T-helper 17 cell (primary cell): ENCODE measurements at places on chromosomes 7 and 10.
A peak's percentile ranks its signal among the peaks of the same experiment; 100 is the strongest.

- H3K4me1 ChIP-seq, result no peaks in the 10 kb centered on the region
- no peak overlapping the region for H3K4me3 ChIP-seq
- H3K27me3 ChIP-seq, result peaks cover 6% of the 10 kb centered on the region
- no peak overlapping the region for H3K27ac ChIP-seq
These were observed 10.6 kb upstream of the CPVL start for GRCh38 chr7:29156907-29157452.

- H3K4me3 ChIP-seq, result no peak overlapping the region
- DNase-seq, result no peak
- peaks cover 2% of the 10 kb centered on the region for H3K36me3 ChIP-seq
- peaks cover 20% of the 10 kb centered on the region for H3K27me3 ChIP-seq
These were observed 50.0 kb downstream of the JAKMIP3 start for GRCh38 chr10:132115732-132116131.

DNA sequence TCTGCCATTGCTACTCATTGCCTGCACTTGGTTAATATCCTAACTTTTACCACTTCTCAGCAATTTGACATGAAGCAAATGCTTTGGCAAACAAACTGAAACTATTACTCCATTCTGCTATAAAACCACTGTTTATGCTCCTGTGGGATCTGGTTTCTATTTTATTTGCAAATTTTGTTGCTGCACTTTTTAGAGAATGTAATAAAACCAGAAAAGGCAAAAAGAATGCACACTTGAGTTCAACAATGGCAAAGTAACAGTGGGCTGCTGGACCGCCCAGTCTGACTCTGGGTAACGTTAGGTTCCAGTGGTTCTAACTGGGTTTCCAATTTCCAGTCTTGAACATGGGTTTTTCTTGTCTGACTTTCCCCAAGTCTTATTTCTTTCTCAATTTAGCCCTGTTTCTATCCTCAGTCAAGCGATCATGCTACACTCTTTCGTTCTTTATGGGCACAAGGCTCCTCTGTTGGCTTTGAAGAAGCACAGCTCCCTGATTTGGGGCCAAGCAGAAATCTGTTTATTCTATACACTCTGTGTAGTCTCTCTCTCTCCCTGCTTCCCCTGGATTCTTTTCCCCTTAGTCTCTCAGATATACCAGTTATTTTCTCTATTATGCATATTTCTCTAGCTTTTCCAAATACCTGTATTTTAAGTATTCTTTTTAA is 129.2 kb upstream of the FAM3C start:
- H3K4me3 ChIP-seq, result no peak overlapping the region
- H3K36me3 ChIP-seq, result no peaks in the 10 kb centered on the region
- H3K27me3 ChIP-seq, result peaks cover 18% of the 10 kb centered on the region

DNA sequence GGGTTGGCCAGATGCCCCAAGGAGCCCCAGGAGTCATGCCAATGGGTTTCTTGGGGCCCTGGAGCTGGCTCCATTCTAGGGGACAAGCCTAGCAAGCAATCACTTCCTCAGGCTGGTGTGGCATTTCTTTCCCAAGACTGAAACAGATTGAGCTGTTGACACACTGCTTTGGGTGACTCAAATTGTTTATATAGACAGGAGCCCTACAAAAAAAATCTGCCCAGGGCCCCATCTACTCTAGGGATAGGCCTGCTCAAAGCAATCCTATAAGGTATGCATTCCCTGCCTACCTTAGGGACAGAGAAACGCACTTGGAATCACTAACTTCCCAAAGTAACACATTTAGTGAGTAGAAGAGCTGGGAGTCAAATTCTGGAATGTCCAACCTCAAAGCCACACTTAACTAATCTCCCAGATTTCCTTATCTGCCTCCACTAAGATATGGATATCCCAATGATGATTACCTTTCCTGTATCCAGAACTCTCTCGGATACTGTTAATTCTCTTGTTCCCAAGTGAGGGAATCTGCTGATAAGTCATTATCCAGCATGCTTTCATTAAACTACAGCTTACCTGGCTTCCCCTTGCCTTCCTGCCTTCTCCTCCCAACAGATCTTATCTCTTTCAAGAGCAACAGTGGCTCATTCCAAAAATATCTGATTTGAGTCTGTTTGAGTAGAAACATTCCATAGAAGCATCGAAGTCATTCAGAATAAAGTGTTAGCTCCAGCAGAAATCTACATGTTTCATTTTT is 3.1 kb downstream of the ABLIM1 start:
- no peaks in the 10 kb centered on the region for H3K36me3 ChIP-seq
- H3K4me1 ChIP-seq, result peaks cover 10% of the 10 kb centered on the region
- DNase-seq, result no peak

DNA sequence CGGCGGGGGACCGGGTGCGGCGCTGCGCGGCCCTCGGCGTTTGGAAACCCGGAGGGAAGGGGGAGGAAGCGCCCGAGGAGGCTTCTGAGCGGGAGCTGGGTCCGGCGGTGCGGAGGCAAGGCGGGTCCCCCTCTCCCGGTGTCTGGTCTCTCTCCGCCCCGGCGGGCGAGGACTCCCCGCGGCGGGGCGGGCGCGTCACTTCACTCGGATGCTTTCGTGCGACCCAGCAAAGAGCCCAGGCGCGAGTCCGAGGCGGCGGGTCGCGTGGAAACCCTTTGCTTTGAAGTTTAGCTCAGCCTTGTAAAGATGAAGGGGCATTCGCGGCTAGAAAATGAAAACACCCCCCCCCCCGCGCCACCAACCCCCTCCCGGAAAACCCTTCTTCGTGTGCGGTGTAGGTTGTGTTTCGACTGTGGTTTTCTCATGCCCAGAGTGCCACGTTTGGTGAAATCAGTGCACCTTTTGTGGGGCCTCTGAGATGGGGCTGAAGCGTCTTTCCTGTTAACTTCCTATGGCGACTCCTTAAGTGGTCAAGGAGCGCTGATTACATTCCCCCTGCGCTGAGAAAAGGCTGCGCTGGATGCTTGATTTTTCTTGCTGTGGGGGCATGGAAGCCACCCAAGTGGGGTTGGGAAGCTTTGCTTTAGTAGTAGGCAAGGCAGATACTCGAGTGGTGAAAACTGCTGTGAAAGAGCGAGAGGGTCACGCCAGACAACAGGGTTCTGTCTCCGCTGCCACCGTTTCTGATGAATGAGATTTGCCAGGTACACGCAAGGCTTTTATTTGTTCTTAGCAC is 876 bp downstream of the GNAI1 start:
- peaks cover 34% of the 10 kb centered on the region for H3K27me3 ChIP-seq
- no peak for DNase-seq
- H3K4me3 ChIP-seq, result no peak overlapping the region

DNA sequence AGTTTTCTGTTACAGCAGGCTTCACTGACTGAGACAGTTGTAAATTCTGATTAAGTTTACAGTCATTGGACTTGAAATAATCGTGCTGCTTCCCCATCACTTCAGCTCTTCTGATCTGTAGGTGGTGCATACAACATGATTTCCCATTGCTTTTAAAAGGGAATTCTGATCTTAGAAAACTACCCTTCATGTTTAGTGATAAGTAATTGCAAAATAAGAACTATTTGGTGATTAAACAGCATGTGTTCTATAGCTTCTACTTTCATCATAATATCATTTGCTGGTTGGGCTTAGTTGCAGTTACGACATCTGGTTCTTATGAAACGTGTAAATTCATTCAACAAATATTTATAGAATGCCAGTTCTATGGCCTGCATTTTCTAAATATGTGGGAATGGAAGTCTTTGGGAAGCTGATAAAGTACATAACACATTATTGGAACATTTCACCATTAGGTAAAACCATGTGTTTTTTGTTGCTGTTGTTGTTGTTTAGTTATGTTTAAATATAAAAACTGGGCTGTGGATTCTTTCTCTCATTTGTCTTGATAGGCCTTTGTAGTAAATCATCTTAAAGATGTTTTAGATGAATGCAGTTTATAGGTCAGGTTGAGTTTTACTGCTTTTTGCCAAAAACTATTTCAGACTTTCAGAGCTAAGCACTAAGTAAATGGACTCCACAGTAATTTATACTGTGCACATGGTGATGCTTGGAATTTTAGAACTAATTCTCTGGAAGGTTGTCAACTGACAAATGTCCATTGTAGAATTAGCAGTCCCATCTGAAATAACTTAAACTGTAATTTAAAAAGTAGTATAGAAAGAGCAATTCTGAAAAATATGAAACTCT is 13.1 kb downstream of the GNAI1 start:
- DNase-seq, result no peak
- no peaks in the 10 kb centered on the region for H3K27me3 ChIP-seq
- H3K36me3 ChIP-seq, result no peaks in the 10 kb centered on the region
- H3K4me1 ChIP-seq, result no peaks in the 10 kb centered on the region
- H3K27ac ChIP-seq, result no peak overlapping the region

DNA sequence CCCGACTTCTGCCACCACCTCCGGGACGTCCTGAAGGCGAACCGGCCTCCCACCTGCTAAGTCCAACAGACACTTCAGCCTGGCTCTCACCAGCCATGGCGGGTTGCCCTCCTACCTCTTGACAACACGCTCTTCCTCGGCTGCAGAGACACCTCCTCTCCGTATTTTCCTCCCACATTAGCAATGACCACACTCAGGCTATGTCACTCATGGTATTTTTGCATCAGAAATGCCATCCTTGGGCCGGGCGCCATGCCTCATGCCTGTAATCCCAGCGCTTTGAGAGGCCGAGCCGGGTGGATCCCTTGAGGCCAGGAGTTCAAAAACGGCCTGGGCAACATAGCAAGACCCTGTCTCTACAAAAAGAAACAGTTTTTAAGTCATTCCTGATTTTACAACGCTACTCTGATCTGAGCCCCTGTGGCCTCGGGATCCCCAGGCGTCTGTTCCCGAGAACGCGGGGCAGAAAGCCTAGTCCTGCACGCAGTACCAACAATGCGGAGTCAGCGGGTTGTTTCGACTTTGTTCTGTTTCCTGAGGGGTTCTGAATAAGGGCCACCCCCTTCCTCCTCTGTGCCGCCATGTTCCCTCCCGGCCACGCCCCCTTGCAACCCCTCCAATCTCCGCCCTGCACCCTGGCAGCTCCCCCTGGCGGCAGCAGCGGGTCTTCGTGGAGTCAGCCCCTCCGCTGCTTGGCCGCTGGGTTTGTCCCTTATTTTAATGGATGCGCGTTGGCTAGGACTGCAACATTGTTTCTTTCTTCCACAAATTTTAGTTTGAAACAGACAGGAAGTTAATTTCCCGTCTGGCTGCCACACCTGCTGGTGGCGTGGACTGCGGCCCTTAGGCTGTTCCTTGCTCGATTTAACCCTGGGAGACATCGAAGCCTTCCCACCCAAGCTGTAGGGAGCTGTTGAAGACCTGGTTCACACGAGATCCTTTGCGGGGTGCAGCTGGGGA is 9.7 kb upstream of the ZFAND2A start:
- DNase-seq, result peak; percentile 96
- H3K36me3 ChIP-seq, result no peaks in the 10 kb centered on the region
- peak overlapping the region; percentile 85 for H3K27ac ChIP-seq
- H3K4me3 ChIP-seq, result peak overlapping the region; percentile 88
- no peaks in the 10 kb centered on the region for H3K27me3 ChIP-seq
- H3K4me1 ChIP-seq, result peaks cover 11% of the 10 kb centered on the region

GRCh38 chr10:70756700-70757360 is 28.3 kb downstream of the TBATA start:
- H3K36me3 ChIP-seq, result no peaks in the 10 kb centered on the region
- no peak for DNase-seq
- H3K27me3 ChIP-seq, result peaks cover 26% of the 10 kb centered on the region
- no peak overlapping the region for H3K4me3 ChIP-seq
- peaks cover 6% of the 10 kb centered on the region for H3K4me1 ChIP-seq
- H3K27ac ChIP-seq, result no peak overlapping the region

DNA sequence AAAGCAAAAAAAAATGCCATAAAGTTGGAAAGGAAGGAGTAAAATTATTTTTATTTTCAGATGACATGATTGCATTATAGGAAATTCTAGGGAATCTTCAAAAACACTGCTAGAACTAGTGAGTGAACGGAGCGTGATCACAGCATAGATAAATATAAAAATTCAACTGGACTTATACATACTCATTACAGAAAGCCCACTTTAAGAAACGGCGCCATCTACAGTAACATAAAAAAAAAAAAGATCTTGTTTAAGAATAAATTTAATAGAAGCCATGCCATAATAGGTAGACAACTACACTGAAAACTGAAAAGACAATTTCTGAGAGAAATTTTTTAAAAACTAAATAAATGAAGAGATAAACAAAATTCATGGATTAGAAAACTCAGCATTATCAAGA is 623.1 kb upstream of the MGMT start:
- H3K4me3 ChIP-seq, result no peak overlapping the region
- H3K4me1 ChIP-seq, result no peaks in the 10 kb centered on the region
- no peak overlapping the region for H3K27ac ChIP-seq
- H3K36me3 ChIP-seq, result peaks cover 4% of the 10 kb centered on the region
- no peak for DNase-seq

DNA sequence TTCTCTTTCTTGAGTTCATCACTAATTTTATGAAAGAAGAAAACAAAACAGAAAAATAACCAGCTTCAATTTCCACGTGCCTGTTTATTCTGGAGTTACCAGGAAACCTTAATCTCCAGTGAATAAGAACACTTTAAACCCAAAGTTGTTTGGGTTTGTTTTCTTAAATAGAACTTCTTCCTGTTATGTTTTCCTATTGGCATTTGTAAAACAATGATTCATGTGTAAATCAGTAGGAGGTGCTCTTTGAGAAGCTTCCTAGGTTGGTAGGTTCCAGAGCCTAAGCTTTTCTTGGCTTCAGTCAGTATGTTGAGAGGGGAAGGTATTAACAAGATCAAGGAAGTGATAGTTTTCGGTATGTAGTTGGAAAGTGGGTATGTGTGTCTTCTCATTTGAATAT is 119.0 kb downstream of the BICC1 start:
- no peak for DNase-seq
- H3K36me3 ChIP-seq, result no peaks in the 10 kb centered on the region
- H3K27me3 ChIP-seq, result peaks cover 10% of the 10 kb centered on the region
- no peak overlapping the region for H3K27ac ChIP-seq
- H3K4me3 ChIP-seq, result no peak overlapping the region

DNA sequence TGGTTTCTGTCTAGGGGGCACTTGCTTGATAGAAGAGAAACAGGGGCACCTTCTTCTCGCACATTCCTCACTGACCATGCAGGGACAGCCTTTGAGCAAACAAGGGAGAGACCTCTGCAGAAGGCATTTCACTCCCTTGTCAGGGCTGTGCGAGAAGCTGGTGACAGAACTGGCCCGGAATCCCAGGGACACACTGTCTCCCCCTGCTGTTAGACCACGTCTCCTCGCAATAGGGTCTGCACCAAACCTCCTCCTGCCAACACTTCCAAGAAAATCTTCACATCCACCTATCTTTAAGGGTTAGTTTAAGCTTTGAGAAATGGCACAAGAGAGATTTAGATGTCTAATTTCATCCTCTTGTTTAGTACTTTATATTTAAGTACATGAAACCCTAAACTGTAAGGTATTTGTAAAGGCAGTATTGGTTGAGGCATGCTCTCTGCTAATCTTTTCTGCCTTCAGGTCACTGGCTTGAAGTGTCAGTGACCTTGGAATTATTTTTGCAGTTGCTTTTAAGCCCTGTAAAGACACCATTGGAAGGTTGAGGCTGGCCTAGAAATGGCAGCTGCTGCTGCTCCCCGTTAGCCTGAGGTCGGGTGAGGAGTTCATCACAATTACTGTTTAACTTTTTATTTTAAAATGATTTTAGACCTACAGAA is 37.0 kb downstream of the RBM20 start:
- H3K4me3 ChIP-seq, result no peak overlapping the region
- peaks cover 3% of the 10 kb centered on the region for H3K4me1 ChIP-seq
- peaks cover 5% of the 10 kb centered on the region for H3K36me3 ChIP-seq
- H3K27me3 ChIP-seq, result peaks cover 42% of the 10 kb centered on the region
- H3K27ac ChIP-seq, result no peak overlapping the region
- DNase-seq, result no peak
